ENCODE measurements at places on chromosomes 3 and 15.

DNA sequence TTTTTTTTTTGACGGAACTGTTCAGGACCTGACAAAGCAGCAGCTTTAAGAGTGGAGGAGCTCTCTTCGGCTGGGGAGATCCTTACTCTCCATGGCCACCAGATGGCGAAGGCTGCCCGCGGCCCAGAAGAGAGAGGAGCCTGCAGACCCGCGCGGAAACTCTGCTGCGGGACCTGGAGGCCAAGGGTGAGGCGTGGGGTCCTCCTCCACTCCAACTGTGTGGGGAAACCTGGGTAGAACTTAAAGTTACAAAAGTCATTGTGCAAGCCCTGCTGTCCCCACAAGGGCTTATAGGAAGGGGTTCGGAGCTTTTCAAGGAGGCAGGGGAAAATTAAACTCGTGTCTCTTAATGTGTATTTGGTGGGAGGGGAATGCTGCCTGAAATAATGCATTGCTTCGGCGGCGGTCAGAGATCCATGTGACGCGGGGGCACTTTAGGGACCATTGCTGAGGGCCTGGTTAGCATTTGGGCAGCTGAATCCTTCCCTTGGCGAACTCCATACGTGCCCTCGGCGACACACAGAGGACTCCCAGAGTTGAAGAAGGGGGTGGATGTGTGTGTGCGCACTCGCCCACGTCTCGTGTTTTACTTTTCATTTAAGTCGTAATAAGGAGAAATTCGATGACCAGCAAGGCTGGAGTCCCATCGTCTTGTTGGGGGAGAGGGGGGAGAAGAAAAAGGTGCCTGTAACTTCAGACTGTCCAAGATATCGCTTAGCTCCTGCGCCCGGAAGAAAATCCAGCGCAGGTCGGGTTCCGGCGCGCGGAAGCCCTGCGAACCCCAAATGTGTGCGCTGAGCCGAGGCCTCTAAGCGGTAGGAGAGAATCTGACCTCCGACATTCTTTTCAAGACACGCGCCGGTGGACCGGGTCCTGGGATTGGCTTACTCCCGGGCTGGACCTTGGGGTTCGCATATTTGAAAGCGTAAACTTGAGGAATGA is 9.7 kb downstream of the EOMES start:
- DNase-seq = peak; percentile 84

DNA sequence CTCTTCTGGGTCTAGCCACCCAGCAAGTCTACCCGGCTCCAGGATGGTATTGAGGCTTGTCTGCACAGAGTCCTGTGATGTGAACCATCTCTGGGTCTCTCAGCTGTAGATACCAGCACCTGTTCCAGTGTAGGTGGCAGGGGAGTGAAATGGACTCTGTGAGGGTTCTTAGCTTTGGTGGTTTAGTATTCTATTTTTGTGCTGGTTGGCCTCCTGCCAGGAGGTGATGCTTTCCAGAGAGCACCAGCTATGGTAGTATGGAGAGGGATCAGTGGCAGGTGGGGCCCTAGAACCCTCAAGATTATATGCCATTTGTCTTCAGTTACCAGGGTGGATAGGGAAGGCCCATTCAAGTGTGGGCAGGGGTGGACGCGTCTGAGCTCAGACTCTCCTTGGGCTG is 283.4 kb upstream of the LYSMD4 start:
- no peak for DNase-seq

- no peak for DNase-seq
These were observed 270.0 kb upstream of the TBC1D5 start for GRCh38 chr3:18012436-18012835.

DNA sequence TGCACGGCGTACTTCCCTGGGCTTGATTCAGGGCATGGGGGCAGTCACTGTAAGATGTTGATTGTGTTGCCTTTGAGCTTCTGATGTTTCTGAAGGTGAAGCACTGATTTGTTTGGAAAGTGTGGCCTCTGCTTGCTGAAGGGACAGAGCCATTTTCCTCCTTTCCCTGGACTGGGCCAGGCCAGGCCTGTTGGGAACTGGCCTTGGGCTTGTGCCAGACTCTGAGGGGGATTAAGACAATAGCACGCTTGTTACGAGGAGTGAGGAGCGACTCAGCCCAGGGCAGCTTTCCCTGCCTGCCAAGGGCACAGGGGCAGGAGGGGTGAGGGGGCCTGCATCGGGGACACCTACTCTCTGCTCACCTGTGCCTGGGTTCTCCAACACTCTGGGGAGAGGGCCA is 42.9 kb downstream of the LINGO1 start:
- no peak for DNase-seq

GRCh38 chr15:78977091-78977571 is 32.3 kb upstream of the CTSH start:
- DNase-seq = no peak

GRCh38 chr3:123799544-123800361 is 84.4 kb downstream of the MYLK start:
- DNase-seq = no peak

DNA sequence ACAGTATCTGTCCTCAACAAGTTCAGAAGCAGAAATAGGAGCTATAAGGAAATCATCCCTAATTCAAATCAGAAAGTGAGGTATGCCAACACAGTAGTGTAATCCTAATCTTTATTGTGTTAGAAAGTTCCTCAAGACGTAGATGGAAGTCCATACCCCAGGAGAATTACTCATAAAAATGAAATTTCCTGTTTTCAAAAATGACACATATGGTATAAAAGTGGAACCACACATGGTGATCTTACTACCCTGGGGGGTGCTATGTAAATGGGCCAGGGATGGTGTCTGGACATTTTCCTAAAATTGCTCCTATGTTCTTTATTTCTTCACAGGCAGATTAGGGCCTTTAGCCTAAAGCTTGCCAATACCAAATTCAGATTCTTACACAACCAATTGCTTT is 204.1 kb downstream of the ARRDC4 start:
- no peak for DNase-seq

DNA sequence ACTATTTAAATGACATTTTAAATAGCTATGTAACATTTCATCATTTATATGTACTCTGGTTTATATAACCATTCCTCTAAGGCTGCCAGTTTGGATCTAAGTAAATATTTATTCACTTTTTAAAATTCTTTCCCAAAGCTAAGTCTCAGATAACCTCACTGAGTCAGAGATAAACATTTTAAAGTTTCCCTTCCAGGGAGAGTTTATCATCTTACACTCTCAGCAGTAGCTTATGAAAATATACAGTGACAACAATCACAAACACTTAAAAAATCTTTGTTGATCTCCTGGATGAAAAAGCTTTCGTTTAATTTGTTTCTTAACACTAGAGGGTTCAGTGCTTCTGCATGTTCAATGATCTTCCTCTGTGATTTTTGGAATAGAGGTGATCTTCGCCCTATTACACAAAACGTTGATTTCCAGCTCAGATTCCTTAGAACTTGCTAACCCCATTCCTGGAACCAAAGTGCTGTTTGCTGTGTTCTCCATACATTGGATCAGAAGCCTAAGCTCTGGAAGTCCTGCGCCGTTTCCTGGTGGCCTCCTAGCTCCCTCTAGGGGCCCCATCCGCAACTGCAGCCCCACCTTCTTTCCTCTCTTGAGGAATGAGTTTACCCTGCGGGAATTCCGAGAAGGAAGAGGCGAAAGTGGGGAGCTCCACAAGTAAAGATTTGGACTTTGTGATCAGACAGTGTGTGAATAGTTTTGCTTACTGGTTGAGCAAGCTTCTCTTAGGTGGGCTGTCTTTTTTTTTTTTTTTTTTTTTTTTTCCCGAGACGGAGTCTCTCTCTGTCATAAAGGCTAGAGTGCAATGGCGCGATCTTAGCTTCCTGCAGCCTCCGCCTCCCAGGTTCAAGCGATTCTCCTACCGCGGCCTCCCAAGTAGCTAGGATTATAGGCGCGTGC is 29.3 kb upstream of the SACM1L start:
- peak; percentile 81 for DNase-seq

- DNase-seq = no peak
These were observed 12.1 kb upstream of the PAK6 start for GRCh38 chr15:40226736-40227135.

DNA sequence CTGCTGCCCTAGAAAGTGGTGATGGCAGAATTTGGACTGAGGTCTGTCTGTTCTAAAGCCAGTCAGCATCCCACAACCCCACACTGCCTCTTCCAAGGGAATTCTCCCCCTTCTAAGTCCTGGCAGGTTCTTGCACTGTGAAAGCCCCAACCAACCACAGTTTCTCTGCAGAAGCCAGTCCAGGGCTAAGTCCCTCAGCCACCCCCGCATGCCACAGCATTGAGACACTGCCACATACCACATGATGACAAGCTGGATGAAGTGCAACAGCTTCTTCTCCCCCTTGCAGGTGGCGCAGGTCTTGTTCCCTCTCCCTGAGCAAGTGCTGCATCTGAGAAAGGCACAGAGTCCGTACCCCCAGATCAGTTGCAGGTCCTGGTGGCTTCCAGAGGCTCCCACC is 18.6 kb downstream of the SSUH2 start:
- peak; percentile 52 for DNase-seq

- DNase-seq = no peak
These were observed 5.7 kb downstream of the GHSR start for GRCh38 chr3:172442606-172443005.

- peak; percentile 79 for DNase-seq
These were observed 1588.2 kb downstream of the SI start for GRCh38 chr3:163490119-163490518.

GRCh38 chr15:48020166-48020565 is 100.6 kb upstream of the SLC24A5 start:
- no peak for DNase-seq

GRCh38 chr3:8470801-8471200 is 30.8 kb upstream of the LMCD1 start:
- DNase-seq = no peak

GRCh38 chr15:96014939-96015338 is 315.6 kb upstream of the NR2F2 start:
- no peak for DNase-seq

GRCh38 chr3:58198362-58198761 is 12.4 kb downstream of the DNASE1L3 start:
- DNase-seq = peak; percentile 50

- peak; percentile 25 for DNase-seq
These were observed 698.7 kb downstream of the NTRK3 start for GRCh38 chr15:87557881-87558280.

GRCh38 chr15:30670056-30670455 is 44.1 kb downstream of the ARHGAP11B start:
- DNase-seq = no peak

DNA sequence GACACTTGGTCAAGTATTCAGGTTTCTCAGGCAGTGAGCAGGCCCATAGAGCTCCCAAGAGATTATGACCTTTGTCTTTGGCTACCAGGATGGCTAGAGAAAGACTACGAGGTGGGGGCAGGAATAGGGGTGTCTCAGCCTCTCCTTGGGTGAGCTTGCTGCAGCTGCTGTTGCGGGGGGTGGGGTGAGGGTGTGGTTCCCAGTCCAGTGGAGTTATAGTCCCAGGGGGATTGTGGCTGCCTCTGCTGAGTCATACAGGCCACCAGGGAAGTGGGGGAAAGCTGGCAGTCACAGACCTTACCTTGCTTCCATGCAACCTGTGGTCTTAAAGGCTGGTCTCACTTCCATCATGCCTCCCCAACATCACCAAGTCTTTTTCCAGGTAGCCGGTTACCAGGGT is 31.7 kb downstream of the ATP2C1 start:
- DNase-seq = no peak

DNA sequence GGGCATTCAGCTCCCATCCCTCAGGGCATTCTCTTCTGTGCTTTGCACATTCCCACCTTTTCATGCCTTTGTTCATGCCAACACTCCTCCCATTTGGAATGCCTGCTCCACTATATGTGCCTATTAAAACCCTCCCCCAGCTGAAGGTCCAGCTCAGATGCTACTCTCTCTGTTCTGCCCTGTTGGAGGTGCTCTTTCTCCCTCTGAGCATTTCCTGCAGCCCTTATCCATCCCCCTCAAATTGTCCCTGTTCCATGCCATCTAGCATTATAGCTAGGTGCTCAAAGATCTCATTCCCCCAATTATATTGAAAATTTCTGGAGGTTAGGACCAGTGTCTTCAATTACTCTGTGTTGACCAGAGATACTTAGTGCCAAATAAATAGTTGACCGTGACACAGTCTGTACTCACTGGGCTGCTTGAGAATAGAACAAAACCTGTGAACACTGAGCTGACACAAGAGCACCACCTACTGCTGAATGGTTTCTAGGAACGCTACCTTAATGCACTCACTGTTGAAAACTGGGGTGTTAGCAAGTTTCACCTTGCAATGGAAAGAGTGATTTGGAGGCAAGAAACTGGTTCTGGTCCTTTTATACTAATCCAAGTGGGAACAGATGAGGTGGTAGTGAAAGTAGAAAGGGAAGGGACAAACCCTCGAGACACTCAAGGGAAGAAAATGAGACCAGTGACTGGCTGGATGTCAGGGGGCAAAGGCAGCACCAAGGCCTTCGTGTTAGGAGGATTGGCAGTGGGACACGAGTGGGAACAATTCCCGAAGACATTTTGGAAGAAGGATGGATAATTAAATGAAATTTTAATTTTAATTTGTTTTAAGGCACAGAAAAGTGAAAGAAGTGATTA is 289.8 kb upstream of the ROPN1 start:
- peak; percentile 74 for DNase-seq

DNA sequence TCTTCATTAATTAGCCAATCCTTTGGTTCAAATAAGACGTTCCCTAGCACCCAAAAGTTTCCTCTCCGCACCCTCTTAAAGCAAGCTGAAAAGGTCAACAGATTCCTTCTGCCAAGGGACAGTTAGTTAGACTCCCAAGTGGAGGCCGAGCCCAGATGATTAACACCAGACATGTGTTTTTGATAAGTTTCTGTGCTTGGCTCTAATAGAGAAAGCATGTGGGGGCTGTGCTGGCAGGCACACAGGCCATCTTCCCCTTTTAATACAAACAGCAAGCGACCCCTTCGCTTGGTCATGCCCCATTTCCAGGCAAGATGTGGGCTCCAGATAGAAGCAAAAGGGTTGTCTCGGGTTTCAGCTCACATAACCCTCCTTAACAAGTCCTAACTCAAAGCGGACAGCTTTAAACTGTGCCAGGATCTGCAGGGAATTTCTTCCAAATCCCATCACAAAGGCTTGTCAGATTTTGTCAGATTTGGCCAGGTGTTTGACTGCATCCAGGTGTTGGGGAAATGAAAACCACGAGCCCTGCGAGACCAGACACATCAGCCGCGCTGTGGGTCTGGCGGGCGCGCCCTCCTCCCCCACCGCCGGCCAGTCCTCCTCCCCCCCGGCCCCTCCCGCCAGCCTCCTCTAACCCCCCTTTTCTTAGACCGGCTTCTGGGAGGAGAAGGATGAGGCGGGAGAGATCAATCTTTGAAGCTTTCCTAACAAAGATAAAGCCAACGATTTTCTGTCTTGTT is 3.3 kb downstream of the HES1 start:
- DNase-seq = peak; percentile 83

DNA sequence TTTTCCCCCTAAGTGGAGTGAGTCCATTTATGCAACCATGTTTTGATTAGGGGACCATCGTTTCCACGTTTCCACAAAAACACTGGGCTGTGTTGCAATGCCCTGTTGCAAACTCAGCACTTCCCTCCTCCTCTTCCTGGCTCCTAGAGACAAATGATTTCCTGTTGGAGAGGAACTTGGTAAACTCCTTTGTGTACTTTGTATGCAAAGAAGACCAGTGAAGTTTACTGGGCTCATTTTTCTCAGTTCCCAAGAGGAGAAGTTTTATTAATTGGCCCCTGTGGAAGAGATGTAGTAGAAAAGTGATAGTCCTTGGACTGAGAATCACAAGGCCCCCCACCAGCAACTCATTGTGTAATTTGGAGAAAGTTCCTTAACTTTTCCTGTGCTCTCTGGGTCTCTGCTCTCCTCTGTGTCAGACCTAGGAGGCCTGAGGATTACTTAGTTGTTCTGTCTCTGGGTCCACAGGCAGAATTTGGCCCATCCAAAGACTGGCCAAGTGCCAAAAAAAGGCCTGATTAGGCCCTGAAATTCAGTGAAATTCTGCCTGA is 95.0 kb downstream of the ATG7 start:
- DNase-seq = peak; percentile 27

GRCh38 chr3:109559389-109559788 is 222.0 kb upstream of the DPPA4 start:
- peak; percentile 46 for DNase-seq

All from PC-3 (cell line).